Activated T-cell treated with anti-CD3 and anti-CD28 coated beads, Interleukin-2, amount 50 U/mL, for 24 hours (primary cell): ENCODE measurements at places on chromosomes 4 and X.

- no peaks in the 10 kb centered on the region for H3K36me3 ChIP-seq
- H3K27ac ChIP-seq: no peak overlapping the region
- no peak overlapping the region for H3K4me3 ChIP-seq
- no peaks in the 10 kb centered on the region for H3K4me1 ChIP-seq
Observed at GRCh38 chr4:151850791-151851213, 90.0 kb upstream of the GATB start.

GRCh38 chr4:25155947-25156346 lies 4.3 kb downstream of the SEPSECS start:
- no peak overlapping the region for H3K4me3 ChIP-seq
- no peak for DNase-seq
- H3K4me1 ChIP-seq: peaks cover 21% of the 10 kb centered on the region
- peaks cover 53% of the 10 kb centered on the region for H3K36me3 ChIP-seq

GRCh38 chrX:30153881-30154260 lies 61.5 kb upstream of the MAGEB2 start:
- no peak overlapping the region for H3K27ac ChIP-seq
- no peak overlapping the region for H3K4me3 ChIP-seq
- no peaks in the 10 kb centered on the region for H3K4me1 ChIP-seq
- H3K27me3 ChIP-seq: peaks cover 17% of the 10 kb centered on the region
- no peaks in the 10 kb centered on the region for H3K36me3 ChIP-seq
- DNase-seq: no peak

GRCh38 chr4:33924239-33924638 lies 2320.1 kb downstream of the ARAP2 start:
- H3K27ac ChIP-seq: no peak overlapping the region
- no peak overlapping the region for H3K4me3 ChIP-seq
- no peaks in the 10 kb centered on the region for H3K4me1 ChIP-seq

GRCh38 chr4:172708184-172708583 lies 460.4 kb upstream of the GALNT7 start:
- no peaks in the 10 kb centered on the region for H3K36me3 ChIP-seq
- no peak for DNase-seq
- no peaks in the 10 kb centered on the region for H3K27me3 ChIP-seq
- H3K4me1 ChIP-seq: no peaks in the 10 kb centered on the region
- H3K4me3 ChIP-seq: no peak overlapping the region
- H3K27ac ChIP-seq: no peak overlapping the region

DNA sequence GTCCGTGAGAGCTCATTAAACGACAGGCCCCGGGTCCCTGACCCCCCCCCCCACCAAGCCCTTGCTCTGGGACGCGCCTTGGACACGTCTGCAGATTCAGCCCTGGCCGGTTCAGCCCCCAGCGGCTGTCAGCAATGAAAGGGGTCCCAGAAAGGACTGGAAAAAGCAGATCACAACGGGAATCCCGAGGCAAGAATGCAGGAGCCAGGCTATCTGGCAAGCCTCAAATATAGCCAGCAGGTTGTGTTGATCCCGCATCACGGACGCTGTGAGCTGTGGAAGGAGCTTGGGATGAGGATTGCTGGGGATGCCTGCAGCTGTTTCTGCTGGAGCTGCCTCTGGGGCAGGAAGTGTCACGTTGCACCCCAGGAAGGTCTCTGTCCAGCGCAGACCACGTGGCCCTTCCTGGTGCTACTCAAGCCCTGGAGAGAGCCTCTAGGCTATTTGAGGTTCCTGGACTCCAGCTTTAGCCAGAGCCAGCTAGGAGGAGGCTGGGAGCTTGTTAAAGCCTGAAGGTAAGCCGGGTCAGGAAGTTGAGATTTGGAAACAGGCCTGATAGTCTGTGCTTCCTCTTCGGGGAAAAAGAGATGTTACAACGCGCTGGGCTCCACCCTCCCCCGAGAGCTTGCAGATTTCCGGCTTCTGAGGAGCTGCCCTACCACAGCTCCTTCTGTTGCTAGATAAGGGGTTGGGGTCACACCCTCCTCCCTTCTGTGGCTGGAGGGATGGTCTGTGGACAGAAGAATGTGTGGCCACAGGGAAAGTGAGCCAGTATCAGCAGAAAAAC lies 19.3 kb upstream of the CSF2RA start:
- H3K4me1 ChIP-seq: peaks cover 15% of the 10 kb centered on the region
- H3K27me3 ChIP-seq: no peaks in the 10 kb centered on the region
- H3K27ac ChIP-seq: peak overlapping the region; percentile 82
- no peaks in the 10 kb centered on the region for H3K36me3 ChIP-seq
- peak; percentile 64 for DNase-seq

DNA sequence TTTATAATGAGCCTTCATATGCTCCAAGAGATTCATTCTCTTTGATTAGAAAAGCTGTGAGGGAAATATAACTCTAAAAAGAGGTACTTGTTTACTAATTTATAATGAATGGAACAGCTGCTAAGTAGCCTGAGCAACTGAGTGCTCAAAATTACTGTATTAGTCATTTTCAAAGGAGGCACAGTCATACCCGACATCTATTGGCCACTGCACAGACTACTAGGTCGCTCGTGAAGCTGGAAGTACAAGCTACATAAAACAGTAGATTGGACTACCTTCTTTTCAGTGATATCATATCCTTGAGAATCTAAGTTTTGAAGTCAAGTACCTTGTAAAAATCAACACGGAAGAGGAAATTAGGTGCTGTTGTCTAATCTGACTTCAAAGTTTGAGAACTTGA lies 52.0 kb upstream of the GLRB start:
- H3K27ac ChIP-seq: no peak overlapping the region
- H3K27me3 ChIP-seq: no peaks in the 10 kb centered on the region
- H3K36me3 ChIP-seq: no peaks in the 10 kb centered on the region
- H3K4me3 ChIP-seq: no peak overlapping the region
- no peak for DNase-seq

GRCh38 chr4:2354760-2355159 lies 63.7 kb downstream of the ZFYVE28 start:
- no peaks in the 10 kb centered on the region for H3K27me3 ChIP-seq
- no peak overlapping the region for H3K4me3 ChIP-seq
- H3K4me1 ChIP-seq: peaks cover 8% of the 10 kb centered on the region

GRCh38 chr4:151614561-151614960 lies 146.2 kb downstream of the GATB start:
- H3K27ac ChIP-seq: no peak overlapping the region
- no peaks in the 10 kb centered on the region for H3K36me3 ChIP-seq
- no peak overlapping the region for H3K4me3 ChIP-seq
- peaks cover 8% of the 10 kb centered on the region for H3K27me3 ChIP-seq

DNA sequence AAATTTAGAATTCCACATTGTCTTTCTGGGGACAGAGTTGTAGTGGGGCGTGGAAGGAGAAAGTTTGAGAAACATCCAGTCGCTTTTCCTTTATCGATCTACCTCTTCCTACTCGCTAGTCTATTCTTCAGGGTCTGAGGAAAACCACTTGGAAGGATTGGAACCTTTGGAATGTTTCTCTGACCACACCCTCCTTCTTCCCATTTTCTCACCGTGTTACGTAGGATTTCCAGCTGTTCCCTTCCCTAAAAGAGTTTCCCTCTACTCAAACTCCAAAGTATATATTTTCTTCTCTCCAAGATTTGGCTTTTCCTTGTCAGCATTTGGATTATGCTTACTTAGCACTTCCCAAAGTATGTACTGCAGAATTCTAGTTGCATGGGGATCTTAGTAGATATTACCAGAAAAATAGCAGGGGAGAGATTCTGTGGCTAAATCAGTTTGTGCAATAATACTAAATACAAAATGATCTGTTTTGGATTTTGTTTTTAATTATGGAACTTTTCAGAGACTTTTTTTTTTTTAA lies 4.9 kb downstream of the ENPEP start:
- no peak overlapping the region for H3K27ac ChIP-seq
- DNase-seq: no peak
- H3K36me3 ChIP-seq: no peaks in the 10 kb centered on the region
- H3K27me3 ChIP-seq: peaks cover 51% of the 10 kb centered on the region
- H3K4me1 ChIP-seq: peaks cover 7% of the 10 kb centered on the region

GRCh38 chrX:103518571-103518970 lies 718 bp downstream of the RAB40A start:
- no peaks in the 10 kb centered on the region for H3K36me3 ChIP-seq
- no peak overlapping the region for H3K27ac ChIP-seq
- no peaks in the 10 kb centered on the region for H3K4me1 ChIP-seq
- DNase-seq: no peak

- H3K27ac ChIP-seq: peak overlapping the region; percentile 93
- no peaks in the 10 kb centered on the region for H3K27me3 ChIP-seq
- peak overlapping the region; percentile 26 for H3K4me3 ChIP-seq
Observed at GRCh38 chr4:48103483-48104139, 30.4 kb downstream of the TXK start.

- no peaks in the 10 kb centered on the region for H3K36me3 ChIP-seq
- H3K4me3 ChIP-seq: no peak overlapping the region
- no peak overlapping the region for H3K27ac ChIP-seq
- H3K27me3 ChIP-seq: no peaks in the 10 kb centered on the region
- DNase-seq: no peak
Observed at GRCh38 chr4:106011387-106011786, 116.1 kb downstream of the NPNT start.

GRCh38 chr4:70844180-70844579 lies 4.5 kb upstream of the GRSF1 start:
- H3K4me3 ChIP-seq: no peak overlapping the region
- H3K27me3 ChIP-seq: no peaks in the 10 kb centered on the region
- no peak for DNase-seq
- H3K4me1 ChIP-seq: peaks cover 30% of the 10 kb centered on the region
- peak overlapping the region; percentile 50 for H3K27ac ChIP-seq

GRCh38 chr4:14345356-14345775 lies 656.9 kb upstream of the CPEB2 start:
- no peaks in the 10 kb centered on the region for H3K27me3 ChIP-seq
- H3K36me3 ChIP-seq: no peaks in the 10 kb centered on the region
- H3K4me1 ChIP-seq: no peaks in the 10 kb centered on the region

DNA sequence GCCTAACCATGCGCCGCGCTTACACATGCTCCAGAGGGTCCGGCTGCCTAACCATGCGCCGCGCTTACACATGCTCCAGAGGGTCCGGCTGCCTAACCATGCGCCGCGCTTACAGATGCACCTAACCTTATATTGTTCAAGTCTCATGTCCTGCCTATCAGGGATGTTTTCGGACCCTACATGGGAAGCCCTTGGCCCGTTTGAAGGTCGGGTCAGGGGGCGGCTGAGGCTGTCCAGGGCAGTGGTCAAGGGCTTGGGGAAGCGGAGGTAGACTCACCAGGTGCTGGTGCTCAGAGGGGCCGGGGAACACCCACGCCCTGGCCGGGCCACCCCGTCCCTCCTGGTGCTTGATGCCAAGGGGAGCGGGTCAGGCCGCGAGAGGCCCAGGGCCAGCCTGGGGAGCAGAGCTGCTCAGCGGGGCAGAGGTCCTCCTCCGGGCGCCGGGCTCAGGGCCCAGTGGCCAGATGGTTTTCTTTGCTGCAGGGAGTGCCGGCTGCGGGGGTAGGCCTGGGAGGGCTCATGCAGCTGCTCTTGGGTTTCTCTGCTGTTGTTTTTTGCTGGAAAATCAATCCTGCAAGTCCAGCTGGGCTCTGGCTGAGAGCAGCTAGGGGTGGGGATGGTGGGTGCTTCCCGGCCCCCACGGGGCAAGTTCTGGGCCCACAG lies 35.4 kb upstream of the SPON2 start:
- DNase-seq: peak; percentile 27
- peaks cover 23% of the 10 kb centered on the region for H3K4me1 ChIP-seq
- no peak overlapping the region for H3K4me3 ChIP-seq
- peaks cover 33% of the 10 kb centered on the region for H3K36me3 ChIP-seq

GRCh38 chr4:38243388-38244053 lies 283.3 kb downstream of the PTTG2 start:
- H3K4me1 ChIP-seq: peaks cover 10% of the 10 kb centered on the region
- no peak overlapping the region for H3K4me3 ChIP-seq
- no peaks in the 10 kb centered on the region for H3K36me3 ChIP-seq
- DNase-seq: no peak
- no peaks in the 10 kb centered on the region for H3K27me3 ChIP-seq
- H3K27ac ChIP-seq: no peak overlapping the region

- H3K27ac ChIP-seq: no peak overlapping the region
- no peak overlapping the region for H3K4me3 ChIP-seq
- no peaks in the 10 kb centered on the region for H3K36me3 ChIP-seq
- no peak for DNase-seq
- peaks cover 23% of the 10 kb centered on the region for H3K27me3 ChIP-seq
Observed at GRCh38 chrX:152992115-152992514, 1.8 kb downstream of the PNMA5 start.
